Activated CD8-positive, alpha-beta T cell treated with anti-CD3 and anti-CD28 coated beads for 36 hours (primary cell): ENCODE measurements at places on chromosomes 16 and 17. TPM values are rescaled to one million over a fixed set of nuclear protein-coding genes. Genes with fewer than 3 reads are reported as not detected.

Gene HOXB8
- not detected for total RNA-seq

Gene ZPBP2
- not detected for total RNA-seq

Gene ASGR1
- total RNA-seq, result 3.9 TPM

Gene CIBAR2
- total RNA-seq, result not detected

Gene CBFA2T3
- total RNA-seq, result 0.34 TPM

Gene CCL4
- 287 TPM for total RNA-seq

Gene MT1A
- not detected for total RNA-seq

Gene EMP2
- total RNA-seq, result not detected

Gene TUBB3
- 0.27 TPM for total RNA-seq

Gene SLC47A1
- 0.11 TPM for total RNA-seq
